ENCODE measurements at places on chromosomes 7 and 10. TPM values are rescaled to one million over a fixed set of nuclear protein-coding genes. Genes with fewer than 3 reads are reported as not detected.

The PIP gene
- not detected for total RNA-seq

The SLC25A40 gene
- total RNA-seq: 43.7 TPM

The GRID1 gene
- total RNA-seq: not detected

The FAM3C gene
- 97.4 TPM for total RNA-seq

The COL26A1 gene
- 0.10 TPM for total RNA-seq

GRCh38 chr10:129962031-129962871, 1.8 kb downstream of the EBF3 start:
- H3K27ac ChIP-seq: peak overlapping the region; percentile 79
- H3K4me1 ChIP-seq: peaks cover 4% of the 10 kb centered on the region
- no peak for DNase-seq
- no peaks in the 10 kb centered on the region for H3K27me3 ChIP-seq
- H3K36me3 ChIP-seq: 0 out of 2 replicates have a peak, but pooled peaks cover 2% of the 10 kb centered on the region

GRCh38 chr7:129877146-129877792, 75.5 kb downstream of the UBE2H start:
- no peak overlapping the region for H3K4me3 ChIP-seq
- H3K27me3 ChIP-seq: no peaks in the 10 kb centered on the region
- no peak for DNase-seq
- no peaks in the 10 kb centered on the region for H3K4me1 ChIP-seq

GRCh38 chr10:70302292-70302691, 18.5 kb upstream of the NPFFR1 start:
- no peaks in the 10 kb centered on the region for H3K36me3 ChIP-seq
- no peak for DNase-seq
- no peaks in the 10 kb centered on the region for H3K4me1 ChIP-seq
- no peaks in the 10 kb centered on the region for H3K27me3 ChIP-seq
- H3K27ac ChIP-seq: no peak overlapping the region

GRCh38 chr10:24255881-24256311, 47.0 kb downstream of the KIAA1217 start:
- no peak overlapping the region for H3K27ac ChIP-seq
- no peaks in the 10 kb centered on the region for H3K27me3 ChIP-seq
- H3K4me3 ChIP-seq: no peak overlapping the region
- DNase-seq: peak; percentile 44
- H3K4me1 ChIP-seq: peaks cover 28% of the 10 kb centered on the region

DNA sequence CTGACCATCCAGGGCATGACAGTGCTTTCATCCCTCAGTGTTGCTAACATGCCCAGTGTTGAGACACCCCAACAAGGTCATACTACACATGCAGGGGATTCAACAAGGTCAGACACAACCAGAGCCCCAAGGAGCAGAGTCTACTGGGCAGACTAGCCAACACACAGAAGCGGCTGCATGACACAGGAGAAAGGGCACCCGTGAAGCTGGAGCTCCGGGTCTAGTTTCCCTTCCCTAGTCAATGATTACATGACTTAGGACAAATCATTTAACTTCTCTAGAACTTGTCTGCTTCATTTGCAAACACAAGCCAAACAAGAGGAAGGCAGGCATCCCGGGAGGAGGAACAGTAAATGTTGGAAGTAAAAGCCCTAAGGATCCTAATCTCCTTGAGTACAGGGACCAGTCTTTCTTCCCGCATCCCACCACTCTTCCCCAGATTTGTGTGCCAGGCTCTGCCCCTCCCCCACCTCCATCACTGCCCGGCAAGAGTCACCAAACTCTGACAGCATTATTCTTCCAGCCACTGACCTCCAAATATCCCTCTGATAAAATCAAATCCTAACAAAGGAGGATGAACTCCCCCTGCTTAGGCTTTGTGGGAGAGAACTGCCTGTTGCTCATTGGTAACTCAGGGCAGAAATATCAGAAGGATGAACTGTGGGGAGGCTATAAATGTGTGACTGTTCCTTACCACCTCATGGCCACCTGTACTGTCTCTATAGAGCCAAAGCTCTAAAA, 104.3 kb downstream of the KCNMA1 start:
- H3K27me3 ChIP-seq: 0 out of 2 replicates have a peak, but pooled peaks cover 7% of the 10 kb centered on the region
- no peak for DNase-seq
- H3K27ac ChIP-seq: no peak overlapping the region
- H3K36me3 ChIP-seq: no peaks in the 10 kb centered on the region
- peaks cover 13% of the 10 kb centered on the region for H3K4me1 ChIP-seq

DNA sequence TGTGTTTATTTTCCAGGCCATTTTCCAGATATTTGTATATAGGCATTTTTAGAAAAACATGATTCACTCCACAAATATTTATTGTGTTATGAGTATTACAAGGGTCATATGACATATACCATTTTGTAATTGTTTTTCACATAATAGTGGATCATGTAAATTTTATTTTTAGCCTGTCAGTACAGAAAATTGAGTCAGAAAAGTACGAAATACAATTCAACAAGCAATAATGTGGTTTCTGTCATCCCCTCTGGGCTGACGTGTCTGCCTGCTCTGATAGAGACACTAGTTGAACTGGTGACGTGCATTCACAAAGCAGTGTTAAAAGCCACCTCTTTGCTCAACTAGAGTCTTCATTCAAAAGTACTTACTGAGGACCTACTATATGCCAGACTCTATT, 97.9 kb upstream of the STEAP1B start:
- peaks cover 3% of the 10 kb centered on the region for H3K27me3 ChIP-seq
- H3K27ac ChIP-seq: no peak overlapping the region
- H3K36me3 ChIP-seq: no peaks in the 10 kb centered on the region
- no peaks in the 10 kb centered on the region for H3K4me1 ChIP-seq
- no peak overlapping the region for H3K4me3 ChIP-seq

DNA sequence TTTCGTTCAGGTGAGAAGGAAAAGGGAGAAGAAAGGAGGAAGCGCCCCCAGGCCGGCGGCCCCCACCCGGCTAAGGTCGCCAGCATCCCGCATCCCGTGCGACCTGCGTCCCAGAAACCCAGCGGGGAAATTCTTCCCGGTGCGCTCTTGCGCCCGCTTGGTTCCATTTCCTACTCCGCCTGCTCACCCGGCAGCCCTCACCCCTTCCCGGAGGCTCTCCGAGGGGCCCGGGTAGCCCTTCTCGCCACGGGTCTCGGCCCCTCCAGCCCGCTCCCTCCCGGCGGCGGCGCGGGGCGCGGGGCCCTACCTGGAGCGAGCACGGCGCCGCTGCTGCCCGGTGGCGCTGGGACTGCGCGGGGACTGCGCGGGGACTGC, at the start of gene PRKCQ:
Gene PRKCQ, minus strand, starts transcription at position 373 of the 375 bp plus-strand sequence. CDS start 65,141 bp downstream, outside the sequence.
- H3K4me3 ChIP-seq: peak within 1 kb of the TSS; percentile 70
- H3K4me1 ChIP-seq: no peaks in the 10 kb centered on the region
- H3K27me3 ChIP-seq: no peaks in the 10 kb centered on the region
- peak; percentile 40 for DNase-seq
- H3K36me3 ChIP-seq: no peaks in the 10 kb centered on the region

GRCh38 chr10:18140149-18140956, at the start of gene CACNB2:
Gene CACNB2, plus strand, starts transcription at chr10:18140424.
- no peaks in the 10 kb centered on the region for H3K4me1 ChIP-seq
- H3K27ac ChIP-seq: no peak within 1 kb of the TSS
- H3K4me3 ChIP-seq: no peak within 1 kb of the TSS
- H3K36me3 ChIP-seq: no peaks in the 10 kb centered on the region

DNA sequence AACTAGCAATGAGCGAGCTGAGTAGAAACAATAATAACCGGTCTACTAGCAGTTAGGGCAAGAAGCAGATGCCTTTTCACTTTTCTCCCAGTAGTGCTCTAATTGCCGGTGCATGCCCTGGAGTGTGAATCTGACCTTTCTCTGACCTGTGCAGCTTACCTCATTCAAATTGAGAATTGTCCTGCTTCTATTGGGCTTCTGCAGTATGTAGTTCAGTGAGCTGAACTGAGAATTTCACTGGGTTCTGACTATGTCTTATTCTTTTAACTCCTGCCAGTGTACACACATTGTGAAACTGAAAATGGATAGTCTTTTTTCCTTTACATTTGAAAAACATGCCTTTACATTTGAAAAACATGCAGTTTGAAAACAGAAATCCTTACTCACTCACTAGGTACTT, 157.9 kb upstream of the GRM3 start:
- no peak overlapping the region for H3K27ac ChIP-seq
- H3K4me3 ChIP-seq: no peak overlapping the region
- no peaks in the 10 kb centered on the region for H3K27me3 ChIP-seq
- no peaks in the 10 kb centered on the region for H3K4me1 ChIP-seq
- no peaks in the 10 kb centered on the region for H3K36me3 ChIP-seq

GRCh38 chr7:151981223-151981622, 25.0 kb downstream of the GALNTL5 start:
- no peak overlapping the region for H3K27ac ChIP-seq
- no peak overlapping the region for H3K4me3 ChIP-seq
- no peaks in the 10 kb centered on the region for H3K4me1 ChIP-seq
- H3K27me3 ChIP-seq: no peaks in the 10 kb centered on the region

- H3K27ac ChIP-seq: no peak overlapping the region
- no peak overlapping the region for H3K4me3 ChIP-seq
- DNase-seq: no peak
- H3K27me3 ChIP-seq: no peaks in the 10 kb centered on the region
- no peaks in the 10 kb centered on the region for H3K4me1 ChIP-seq
Measured at GRCh38 chr10:13816195-13816925, 229.6 kb downstream of the PRPF18 start.

DNA sequence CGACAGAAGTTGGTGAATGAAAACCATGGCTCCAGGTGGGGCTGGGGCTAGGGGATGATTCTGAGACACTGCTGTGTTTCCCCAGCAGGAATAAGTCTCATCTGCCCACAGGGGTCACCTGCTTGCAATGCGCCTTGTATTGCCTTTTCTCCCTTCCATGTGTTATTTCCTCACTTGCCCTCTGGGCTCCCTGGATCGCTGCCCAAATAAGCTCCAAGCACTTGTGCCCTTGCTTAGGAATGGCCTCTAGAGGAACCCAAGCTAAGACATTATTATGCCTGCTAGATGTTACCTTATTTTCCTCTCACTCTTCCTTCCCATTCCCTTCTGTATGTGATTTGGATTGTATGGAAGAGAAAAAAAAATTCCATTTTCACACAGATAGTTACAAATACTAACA, 24.8 kb upstream of the PLPP4 start:
- no peaks in the 10 kb centered on the region for H3K4me1 ChIP-seq
- H3K4me3 ChIP-seq: no peak overlapping the region
- DNase-seq: no peak
- no peaks in the 10 kb centered on the region for H3K36me3 ChIP-seq
- no peak overlapping the region for H3K27ac ChIP-seq
- peaks cover 12% of the 10 kb centered on the region for H3K27me3 ChIP-seq

DNA sequence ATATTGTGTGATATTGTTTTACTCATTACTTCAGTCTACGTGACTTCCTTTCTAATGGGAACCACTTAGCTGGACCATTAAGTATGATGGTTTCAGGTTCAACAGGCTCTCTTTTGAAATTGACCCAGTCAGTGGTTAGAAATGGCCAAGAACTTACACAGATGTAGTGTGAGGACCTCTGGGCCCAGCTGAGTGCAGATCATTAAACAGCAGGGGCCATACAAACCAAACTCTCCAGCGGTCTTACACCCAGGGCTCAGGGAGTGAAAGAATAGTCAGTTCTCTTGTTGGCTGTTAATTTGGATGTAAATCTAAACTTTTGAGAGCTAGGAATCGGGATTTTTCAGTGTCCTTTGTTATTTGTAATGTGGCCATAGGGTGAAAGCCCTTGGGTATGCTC, 107.3 kb downstream of the CELF2 start:
- no peak for DNase-seq
- no peak overlapping the region for H3K27ac ChIP-seq
- no peaks in the 10 kb centered on the region for H3K36me3 ChIP-seq

GRCh38 chr7:142873281-142873784, 12.2 kb downstream of the TRPV6 start:
- DNase-seq: peak; percentile 23
- peaks cover 8% of the 10 kb centered on the region for H3K27me3 ChIP-seq
- H3K4me1 ChIP-seq: no peaks in the 10 kb centered on the region
- no peak overlapping the region for H3K27ac ChIP-seq
- no peaks in the 10 kb centered on the region for H3K36me3 ChIP-seq
- no peak overlapping the region for H3K4me3 ChIP-seq

DNA sequence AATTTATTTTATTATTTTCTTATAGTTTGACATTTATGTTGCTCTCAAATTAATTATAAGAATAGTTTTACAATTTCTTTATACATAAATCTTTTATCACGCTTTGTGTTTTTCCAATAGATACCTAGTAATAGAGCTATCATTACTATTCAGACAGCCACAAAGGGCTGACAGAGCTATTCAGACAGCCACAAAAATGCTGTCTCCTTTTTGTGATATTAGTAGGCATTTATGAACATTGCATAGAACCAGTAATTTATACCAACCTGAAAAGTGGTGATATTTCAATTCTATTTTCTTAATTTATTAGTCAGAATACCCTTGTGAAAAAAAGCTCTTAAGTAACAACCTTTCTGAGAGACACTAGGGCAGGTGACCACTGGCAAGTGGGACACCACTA, 34.2 kb upstream of the IGFBP3 start:
- DNase-seq: no peak
- H3K4me3 ChIP-seq: no peak overlapping the region
- no peaks in the 10 kb centered on the region for H3K36me3 ChIP-seq
- H3K27me3 ChIP-seq: no peaks in the 10 kb centered on the region

DNA sequence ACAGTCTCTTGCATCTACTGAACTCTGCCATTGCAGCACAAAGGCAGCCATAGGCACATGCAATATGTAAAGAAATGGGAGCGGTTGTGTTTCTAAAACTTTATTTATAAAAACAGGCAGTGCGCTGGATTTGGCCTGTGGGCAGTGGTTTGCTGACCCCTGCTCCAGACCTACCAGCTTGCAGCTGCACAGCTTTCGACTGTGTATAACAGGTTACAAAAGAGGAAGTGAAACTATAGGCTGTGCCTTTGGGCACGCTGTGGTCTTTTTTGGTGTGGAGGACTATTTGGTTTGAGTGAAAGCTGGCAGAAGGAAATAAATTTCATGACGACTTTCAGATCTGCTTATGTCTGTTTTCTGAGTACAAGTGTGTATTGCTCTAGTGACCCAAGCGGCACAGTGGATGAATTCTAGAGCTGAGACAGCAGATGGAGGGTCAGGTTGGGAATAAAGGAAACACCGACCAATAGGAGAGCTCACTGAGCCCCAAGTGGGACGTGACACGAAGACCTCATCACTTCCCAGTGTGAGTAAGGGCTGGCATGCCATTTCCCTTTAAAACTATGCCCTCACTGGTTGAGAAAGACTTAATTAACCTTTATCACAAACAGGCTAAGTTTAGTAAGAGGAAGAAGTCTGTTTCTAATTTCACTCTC, 152.7 kb downstream of the ANK3 start:
- H3K27ac ChIP-seq: no peak overlapping the region
- H3K36me3 ChIP-seq: no peaks in the 10 kb centered on the region
- DNase-seq: no peak
- H3K4me1 ChIP-seq: no peaks in the 10 kb centered on the region
- H3K27me3 ChIP-seq: no peaks in the 10 kb centered on the region
- H3K4me3 ChIP-seq: no peak overlapping the region

GRCh38 chr10:117107238-117107637, 30.8 kb downstream of the VAX1 start:
- DNase-seq: no peak
- no peaks in the 10 kb centered on the region for H3K27me3 ChIP-seq
- no peaks in the 10 kb centered on the region for H3K4me1 ChIP-seq
- H3K4me3 ChIP-seq: no peak overlapping the region
- H3K36me3 ChIP-seq: no peaks in the 10 kb centered on the region

GRCh38 chr7:100053215-100053614, 3.6 kb downstream of the ZSCAN21 start:
- H3K27me3 ChIP-seq: no peaks in the 10 kb centered on the region
- no peak overlapping the region for H3K27ac ChIP-seq
